CD4-positive, alpha-beta T cell treated with Interleukin-4 for 1 hour (primary cell): ENCODE measurements at places on chromosomes 3 and 15.

DNA sequence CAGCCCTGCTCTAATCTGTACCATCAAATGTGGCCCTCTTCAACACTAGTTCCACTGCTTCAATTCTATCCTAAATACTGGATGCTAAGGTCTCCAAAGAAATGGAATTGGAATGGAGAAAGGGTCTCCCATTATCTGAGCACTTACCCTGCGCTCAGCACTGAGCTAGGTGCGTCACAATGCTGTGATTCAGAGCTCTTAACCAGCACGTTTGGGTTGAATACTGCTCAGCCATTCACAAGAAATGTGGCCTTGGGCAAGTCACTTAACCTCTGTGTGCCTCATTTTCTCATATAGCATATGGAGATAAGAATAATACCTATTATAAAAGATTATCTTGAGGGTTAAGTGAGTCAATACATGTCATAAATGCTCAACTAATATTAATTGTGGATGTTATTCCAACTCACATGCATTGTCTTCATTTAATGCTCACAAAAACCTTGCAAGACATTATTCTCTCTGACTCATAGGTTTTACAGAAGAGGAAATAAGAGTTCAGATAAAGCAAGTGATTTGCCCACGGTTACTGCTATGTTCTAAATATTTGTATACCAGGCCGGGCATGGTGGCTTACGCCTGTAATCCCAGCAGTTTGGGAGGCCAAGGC is 27.4 kb upstream of the SRGAP3 start:
- no peak for DNase-seq

GRCh38 chr3:103389356-103389755 is 954.5 kb downstream of the ZPLD1 start:
- no peak for DNase-seq

GRCh38 chr3:12395349-12396012 is 88.8 kb upstream of the TSEN2 start:
- no peak for DNase-seq

DNA sequence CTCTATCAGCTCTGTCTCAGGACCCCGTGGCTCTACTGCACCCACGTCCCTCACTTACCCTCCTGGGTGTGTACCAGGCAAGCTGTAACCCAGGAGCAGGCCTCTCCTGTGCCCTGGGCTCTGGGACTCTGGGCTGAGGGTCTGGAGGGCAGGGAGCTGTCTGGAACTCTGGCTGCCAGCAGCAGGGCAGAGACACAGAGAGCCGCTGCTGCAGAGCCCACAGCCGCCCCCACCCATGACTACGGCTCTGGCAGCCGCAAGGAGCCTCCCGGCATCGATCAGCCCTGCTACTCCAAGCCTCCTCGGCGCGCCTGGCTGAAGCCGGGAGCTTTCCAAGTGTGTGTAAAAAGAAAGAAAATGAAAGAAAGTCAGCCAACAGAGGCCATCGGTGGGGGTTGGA is 103.7 kb upstream of the ATP2B2 start:
- no peak for DNase-seq

- no peak for DNase-seq
Measured at GRCh38 chr3:171435143-171435542, 25.1 kb downstream of the TNIK start.

DNA sequence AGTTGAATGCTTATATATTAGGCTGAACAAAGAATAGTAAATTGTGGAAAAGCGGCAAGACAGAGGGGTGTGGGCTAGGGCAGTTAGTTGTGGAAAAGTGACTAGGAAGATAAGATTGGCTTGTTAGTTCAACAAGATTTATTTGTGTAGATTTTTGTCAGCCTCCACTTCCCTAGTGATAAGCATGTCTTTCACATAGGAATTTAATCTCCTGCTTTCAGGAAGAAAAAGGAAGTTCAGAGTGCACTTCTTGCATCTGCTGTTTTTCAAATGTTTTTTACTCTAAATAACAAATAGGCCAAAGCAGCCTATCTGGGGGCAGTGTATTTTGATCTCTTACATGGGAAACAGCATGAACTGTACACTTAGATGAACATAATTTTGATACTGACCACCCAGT is 919.9 kb downstream of the NAALADL2 start:
- DNase-seq, result no peak

DNA sequence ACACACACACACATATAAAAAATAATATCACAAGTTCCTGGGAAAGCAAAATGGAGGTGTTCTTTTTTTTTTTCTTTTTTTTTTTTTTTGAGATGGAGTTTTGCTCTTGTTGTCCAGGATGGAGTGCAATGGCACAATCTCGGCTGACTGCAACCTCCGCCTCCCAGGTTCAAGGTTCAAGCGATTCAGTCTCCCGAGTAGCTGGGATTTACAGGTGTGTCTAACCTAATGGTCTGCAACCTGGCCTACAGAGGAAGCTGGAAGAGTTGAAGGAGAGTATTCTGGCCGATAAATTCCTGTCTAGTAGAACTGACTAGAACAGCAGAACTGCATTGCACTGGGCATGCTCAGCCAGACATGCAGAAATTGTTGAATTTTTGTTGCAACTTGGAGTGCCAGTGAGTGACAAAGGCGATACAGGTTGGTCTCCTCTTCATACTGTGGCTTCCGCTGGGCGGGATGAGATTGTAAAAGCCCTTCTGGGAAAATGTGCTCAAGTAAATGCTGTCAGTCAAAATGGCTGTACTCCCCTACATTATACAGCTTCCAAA is 22.4 kb upstream of the EIF4A2 start:
- no peak for DNase-seq

- DNase-seq, result peak; percentile 77
Measured at GRCh38 chr3:187743195-187744141, 1.8 kb downstream of the BCL6 start.

- peak; percentile 85 for DNase-seq
Measured at GRCh38 chr15:67134067-67134838, 68.9 kb downstream of the SMAD3 start.

DNA sequence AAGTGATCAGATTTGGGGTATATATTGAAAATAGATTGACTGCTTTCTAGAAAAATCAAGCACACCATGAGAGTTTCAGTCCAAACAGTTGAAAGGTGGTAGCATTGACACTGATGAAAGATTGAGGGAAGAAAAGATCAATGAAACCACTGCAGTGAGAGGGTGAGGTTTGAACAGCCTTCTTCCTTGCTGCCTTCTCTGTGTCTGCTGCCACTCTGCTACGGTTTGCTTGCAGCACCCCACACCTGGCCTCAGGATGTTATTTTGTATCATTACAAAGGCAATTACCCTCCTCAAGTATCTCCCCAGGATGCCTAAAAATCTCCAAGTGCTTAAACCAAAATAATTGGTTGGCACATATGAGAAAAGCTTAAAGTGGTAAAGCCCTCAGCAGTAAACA is 683.6 kb upstream of the ARPP21 start:
- DNase-seq, result no peak

GRCh38 chr3:141546081-141546480 is 59.3 kb downstream of the RASA2 start:
- no peak for DNase-seq

DNA sequence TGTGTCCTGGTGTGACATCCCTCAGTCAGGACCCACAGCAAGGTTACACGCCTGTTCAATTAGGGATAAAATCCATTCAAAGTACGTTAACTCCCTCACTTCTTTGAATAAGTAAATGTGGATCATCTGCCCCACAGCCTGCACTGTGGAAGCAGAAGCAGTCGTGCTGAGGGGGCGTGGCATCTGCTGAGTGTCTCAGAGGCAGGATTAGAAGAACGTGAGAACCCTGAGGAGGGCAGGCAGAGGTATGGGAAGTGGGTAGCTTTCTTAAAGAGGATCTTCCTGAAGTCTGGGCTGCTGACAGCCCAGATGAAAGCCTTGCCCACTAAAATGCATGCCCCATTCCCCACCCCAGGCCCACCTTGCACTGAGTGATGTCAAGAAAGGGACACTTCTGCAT is 28.5 kb downstream of the CRABP1 start:
- no peak for DNase-seq

DNA sequence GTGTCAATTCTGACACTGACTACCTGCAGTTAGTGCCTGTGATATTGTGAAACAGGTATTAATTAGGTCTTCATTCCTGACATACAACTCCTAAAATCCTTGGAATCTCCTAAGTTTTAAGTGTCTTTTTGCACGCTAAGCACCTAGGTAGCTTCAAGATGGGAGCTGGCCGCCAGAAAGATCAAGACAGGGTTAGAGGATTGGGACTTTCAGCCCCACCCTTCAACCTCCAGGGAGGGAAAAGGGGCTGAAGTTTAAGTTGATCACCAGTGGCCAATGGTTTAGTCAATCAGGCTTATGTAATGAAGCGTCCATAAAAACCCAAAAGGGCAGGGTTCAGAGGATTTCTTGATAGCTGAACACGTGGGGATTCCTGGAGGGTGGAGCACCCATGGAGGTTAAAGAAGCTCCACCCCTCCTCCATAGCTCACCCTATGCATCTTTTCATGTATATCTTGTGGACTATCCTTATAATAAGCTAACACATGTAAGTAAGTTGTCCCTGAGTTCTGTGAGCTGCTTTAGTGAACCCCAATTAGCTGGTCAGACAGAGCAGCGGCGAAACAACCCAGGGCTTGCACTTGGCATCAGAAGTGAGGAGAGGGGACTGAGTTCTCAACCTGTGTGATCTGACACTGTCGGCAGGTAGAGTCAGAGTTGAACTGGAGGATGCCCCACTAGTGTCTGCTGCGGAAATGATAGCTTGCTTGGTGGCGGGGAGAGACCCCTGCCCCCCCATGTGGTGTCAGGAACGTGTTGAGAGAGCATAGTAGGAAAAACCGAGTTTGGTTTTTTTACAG is 12.8 kb upstream of the SRP14 start:
- no peak for DNase-seq

- DNase-seq, result no peak
Measured at GRCh38 chr3:128748557-128748956, 22.6 kb downstream of the RAB7A start.

DNA sequence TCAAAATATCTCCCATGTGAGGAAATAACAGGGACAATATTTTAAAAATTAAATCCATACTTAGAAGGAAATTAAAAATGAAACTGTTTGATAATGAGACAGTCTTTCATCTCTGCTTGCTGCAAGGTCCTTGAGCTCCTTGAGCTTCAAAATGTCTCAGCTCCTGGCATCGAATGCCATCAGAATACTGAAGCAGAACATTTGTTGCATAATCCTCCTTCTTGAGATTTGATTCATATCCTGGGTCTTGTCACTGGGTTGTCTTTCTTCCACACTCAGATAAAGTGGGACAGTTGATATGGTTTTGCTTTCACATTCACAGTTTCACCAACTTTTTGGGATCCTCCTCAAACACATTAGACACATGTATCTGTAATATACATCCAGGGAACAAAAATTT is 27.8 kb downstream of the COL8A1 start:
- no peak for DNase-seq

DNA sequence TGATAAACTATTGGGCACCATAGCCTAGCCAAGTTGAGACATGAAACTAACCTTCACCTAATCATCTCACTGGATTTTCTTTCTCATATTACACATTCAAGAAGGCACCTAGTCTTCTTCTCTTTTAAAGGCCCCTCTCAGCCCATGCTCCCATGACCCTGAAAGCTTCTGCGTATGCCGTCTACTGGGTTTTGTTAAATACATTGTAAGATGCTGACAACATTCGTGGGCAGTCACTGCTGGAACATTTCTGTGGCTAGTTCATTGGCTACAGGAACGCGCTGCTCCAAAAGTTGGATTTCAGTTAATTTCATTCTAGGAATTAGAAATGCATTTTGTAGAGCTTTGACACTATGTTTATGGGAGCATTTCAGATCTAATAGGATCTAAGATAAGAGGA is 52.3 kb upstream of the CHD2 start:
- DNase-seq, result no peak

DNA sequence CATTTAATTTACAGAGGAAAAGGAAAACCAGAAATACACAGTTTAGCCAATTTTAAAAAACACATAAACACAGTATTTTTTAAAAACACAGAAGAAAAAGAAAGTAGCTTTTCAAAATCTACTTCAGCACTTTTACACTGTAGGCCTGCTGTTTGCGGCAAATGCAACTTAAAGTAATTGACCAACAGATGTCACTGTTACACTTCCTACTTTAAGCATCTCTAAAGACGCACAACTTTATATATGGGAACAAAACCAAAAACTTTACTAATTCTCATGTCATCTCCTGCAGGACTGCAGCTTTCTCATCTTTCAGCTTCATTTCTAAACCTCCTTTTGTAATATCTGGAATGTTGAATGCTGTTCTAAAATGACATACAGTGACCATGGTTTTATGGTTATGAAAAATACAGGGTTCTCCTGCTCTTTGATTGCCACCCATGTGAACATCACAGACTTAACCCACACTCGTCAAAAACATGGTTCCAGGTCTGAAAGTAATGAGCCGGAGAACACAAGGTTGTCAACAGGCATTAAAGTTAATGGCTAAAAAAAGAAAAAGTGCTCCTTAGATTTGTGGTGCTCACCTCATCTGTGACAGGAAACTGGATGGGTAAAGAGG is 107.9 kb downstream of the FMN1 start:
- DNase-seq, result no peak
